ENCODE measurements at places on chromosomes 6 and 20.
A peak's percentile ranks its signal among the peaks of the same experiment; 100 is the strongest.

GRCh38 chr6:136307351-136307750, 17.7 kb upstream of the BCLAF1 start:
- DNase-seq: no peak

DNA sequence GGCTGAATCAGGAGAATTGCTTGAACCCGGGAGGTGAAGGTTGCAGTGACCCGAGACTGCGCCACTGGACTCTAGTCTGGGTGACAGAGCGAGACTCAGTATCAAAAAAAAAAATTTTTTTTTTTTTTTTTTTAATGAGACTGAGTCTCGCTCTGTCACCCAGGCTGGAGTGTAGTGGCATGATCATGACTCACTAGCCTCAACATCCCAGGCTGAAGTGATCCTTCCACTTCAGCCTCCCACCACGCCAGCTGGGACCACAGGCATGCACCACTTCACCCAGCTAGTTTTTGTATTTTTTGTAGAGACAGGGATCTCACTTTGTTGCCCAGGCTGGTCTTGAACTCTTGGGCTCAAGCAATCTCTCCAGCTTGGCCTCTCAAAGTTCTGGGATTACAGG, 53.3 kb downstream of the MYO6 start:
- no peak for DNase-seq

DNA sequence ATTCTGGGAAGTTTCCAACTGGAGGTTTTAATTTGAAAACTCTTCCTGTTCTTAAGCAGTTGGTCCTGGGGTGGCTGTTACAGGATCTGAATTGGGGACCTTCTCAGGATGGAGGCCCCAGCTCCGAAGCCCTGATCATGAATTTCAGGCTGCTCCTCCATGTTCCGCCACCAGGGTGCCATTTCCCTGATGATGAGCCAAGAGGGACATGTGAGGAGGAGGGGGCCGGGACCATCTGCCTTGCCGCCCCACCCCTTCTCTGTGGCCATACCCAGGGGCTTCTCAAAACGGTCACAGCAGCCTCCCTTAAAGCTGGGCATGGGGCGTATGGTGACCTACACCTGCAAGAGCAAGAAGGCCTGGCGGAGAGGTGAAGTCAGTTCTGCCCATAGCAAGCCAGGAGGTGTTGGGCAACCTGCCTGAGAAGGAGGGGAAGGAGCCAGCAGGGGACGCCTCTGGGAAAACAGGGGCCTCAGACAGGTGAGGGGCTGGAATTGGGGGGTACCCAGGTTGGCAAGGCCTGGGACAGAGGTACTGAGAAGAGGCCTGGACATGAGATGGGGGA, 3.6 kb upstream of the BAK1 start:
- no peak for DNase-seq

DNA sequence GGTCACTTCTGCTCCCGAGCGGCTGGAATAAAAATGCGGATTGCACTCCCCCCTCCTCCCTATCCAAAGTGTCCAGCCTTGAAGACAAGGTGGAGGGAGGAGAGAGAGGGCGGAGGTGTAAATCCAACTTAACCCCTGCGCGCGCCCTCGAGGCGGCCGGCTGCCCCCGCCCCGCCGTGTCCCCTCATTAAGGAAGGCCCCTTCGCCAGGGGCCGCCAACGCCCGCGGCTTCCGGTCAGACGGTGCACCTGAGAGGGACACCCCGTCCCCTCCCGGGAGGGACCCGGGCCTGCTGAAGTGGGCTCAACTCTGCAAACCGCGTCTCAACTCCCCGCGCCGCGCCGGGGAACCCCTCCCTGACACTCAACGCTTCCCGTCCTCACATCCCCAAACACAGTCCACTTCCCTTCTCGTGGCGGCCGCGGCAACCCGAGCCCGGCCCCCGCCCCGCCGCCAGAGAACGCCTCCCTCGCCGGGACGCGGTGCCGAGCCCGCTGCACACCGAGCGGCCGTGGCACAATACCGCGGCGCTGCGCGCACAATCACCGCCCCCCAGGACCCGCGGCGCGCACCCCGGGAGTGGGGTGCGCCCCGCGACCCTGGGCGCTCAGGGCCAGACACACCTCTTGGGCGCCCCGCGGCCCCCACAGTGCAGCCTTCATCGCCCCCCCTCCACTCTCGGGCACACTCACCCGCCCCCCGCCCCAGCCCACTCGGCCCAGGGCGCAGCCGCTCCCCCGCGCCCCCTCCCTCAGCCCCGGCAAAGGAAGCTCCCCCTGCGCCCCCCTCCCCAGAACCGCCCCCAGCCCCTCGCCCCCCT, 102.5 kb downstream of the NOL4L start:
- DNase-seq: no peak

GRCh38 chr6:139640921-139641320, 266.5 kb upstream of the CITED2 start:
- DNase-seq: no peak

GRCh38 chr6:55399351-55399750, 72.1 kb downstream of the GFRAL start:
- no peak for DNase-seq

DNA sequence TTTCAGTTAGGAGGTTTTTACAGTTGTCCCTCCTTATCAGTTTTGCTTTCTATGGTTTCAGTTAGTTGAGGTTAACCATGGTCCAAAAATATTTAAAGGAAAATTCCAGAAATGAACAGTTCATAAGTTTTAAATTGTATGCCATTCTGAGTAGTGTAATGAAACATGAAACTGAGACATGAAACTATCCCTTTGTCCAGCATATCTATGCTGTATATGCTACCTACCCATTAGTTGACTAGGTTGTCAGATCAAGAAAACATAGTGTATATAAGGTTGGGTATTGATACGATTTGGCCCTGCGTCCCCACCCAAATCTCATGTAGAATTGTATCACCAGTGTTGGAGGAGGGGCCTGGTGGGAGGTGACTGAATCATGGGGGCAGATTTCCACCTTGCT, 39.1 kb downstream of the VGLL2 start:
- no peak for DNase-seq

- DNase-seq: no peak
Observed at GRCh38 chr20:32637311-32637710, 36.4 kb downstream of the C20orf203 start.

DNA sequence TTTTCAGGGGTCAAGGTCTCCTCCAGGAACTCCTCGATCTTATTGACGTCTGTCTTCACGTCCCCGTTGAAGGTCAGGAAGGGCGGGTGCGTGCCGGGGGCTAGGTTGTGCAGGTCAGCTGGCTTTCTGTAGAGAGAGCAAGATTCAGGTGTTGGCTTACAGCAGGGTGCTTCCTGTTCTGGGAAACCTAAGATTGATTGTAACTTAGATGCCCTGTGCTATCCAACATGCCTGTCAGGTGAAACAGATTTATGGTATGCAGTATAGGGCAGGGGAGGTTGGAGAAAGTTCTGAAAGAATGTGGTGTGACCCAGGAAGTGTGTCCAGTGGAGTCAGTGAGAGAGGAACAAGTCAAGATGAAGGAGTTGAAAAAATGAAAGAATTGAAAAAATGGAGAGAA, 66.4 kb downstream of the CLIC5 start:
- no peak for DNase-seq

DNA sequence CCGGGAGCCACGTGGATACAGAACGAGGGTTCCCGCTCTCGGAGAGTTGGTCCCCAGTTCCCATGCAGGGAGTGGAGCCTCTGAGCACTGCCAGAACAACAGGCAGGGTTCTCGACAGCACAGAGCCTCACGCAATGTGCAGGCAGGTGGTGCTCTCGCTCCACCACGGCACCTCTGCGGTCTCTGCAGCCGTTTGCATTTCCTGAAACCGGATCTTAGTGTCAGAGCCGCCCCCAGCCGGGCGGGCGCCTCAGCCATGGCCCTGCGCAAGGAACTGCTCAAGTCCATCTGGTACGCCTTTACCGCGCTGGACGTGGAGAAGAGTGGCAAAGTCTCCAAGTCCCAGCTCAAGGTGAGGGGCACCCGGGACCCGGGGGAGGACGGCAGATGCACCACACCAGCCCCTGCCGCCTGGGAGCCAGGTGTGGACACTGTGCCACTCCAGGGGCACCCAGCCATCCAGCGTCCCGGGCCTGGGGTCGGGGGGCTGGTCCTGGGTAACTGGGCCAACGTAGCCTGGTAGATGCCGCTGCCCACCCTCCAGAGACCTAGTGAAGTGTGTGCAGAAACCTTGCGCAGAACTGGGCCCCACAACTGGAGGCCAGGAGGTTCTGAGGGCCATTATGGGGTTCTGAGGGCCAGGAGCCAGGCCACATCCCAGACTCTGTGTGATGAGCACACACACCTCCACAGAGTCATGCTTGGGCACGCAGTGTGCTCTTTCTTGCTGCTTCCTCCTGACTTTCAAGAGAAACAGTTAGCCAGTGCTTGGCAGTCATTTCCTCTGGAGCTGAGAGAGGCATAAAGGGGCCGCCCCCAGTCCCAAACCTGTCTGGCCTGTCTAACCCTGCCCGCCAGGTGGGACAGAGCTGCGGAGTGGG, at the start of gene DEF6:
DEF6 (plus strand) TSS at position 218 of the 881 bp plus-strand sequence; CDS start at position 257, 39 bp downstream.
- DNase-seq: peak; percentile 48

GRCh38 chr6:15980801-15981200, 148.1 kb upstream of the MYLIP start:
- DNase-seq: no peak

DNA sequence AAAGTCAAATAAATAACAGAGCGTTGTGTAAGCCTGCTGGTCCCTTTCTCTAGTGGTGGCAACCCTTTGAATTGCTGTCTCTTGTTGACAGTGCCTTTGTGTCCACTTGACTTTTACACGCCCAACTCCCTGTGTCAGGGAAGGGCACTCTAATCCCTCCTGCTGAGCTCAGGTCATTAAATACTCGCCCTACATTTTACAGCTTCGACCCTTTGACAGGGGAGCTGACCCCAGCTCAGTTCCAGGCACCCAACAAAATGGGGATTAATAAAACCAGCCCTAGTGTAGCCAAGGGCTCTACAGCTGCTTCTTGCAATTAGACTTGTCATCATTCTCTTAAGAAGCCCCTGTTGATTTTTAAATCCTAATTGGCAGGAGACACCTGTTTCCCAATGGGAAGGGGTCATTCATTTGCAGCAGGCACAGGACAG, 308.2 kb downstream of the EYA4 start:
- DNase-seq: no peak

GRCh38 chr6:1127597-1128288, 184.2 kb upstream of the FOXQ1 start:
- DNase-seq: no peak

GRCh38 chr6:77089776-77090175, 373.5 kb downstream of the HTR1B start:
- no peak for DNase-seq

DNA sequence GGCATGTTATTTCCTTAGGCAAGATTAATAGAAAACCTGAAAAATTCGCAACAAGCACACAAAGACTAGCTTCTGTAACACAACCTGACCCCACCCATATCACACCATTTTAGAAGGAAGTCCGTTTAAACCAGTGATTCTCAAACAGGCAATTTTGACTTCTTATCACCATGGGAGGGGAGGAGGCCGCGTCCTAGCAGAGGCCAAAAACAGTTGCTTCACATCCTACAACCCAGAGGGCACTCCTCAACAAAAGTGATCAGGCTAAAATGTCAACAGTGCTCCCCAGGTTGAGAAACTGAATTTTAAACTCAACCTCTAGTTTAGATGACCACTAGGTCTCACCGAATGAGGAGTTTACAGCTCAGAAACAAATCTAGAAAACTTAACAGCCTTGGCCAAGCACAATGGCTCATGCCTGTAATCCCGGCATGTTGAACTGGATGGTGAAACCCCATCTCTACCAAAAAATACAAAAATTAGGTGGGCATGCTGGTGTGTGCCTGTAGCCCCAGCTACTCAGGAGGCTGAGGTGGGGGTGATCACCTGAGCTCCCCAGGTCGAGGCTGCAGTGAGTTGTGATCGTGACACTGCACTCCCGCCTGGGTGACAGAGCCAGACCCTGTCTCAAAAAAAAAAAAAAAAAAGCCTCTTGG, 3.4 kb downstream of the SNX5 start:
- no peak for DNase-seq

DNA sequence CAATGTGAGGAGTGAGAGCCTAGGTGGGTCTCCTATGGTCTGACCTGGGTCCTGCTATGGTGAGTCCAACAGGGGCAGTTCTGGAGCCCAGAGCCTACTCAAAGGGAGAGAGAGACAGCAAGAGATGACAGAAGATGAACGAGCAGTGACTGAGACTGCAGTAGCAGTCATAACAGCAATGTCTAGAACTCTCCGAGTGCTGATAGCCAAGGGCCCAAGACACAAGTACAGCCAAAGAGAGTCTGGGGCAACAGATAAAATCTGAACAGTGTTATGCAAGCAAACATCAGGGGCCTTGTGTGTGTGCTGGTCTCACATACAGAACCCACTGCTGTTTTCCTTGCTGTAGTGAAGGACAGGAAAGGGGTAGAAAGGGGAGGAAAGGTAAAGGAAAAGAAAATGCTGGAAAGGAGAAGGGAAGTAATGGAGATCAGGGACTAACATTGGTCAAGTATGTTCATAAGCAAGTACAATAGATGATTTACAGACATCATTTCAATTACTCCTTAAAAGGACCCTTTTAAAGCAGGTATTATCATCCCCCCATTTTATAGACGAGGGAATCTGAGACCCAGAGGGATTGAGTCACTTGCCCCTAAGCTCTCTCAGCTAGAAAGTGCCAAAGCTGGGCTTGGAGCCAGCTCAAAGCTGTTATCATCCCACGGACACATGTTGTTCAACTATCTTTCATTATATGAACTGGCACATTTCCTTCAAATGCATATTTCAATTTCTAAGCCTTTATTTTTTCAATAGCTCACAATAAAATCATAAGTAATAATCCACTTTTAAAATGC, 182.3 kb upstream of the RAB32 start:
- no peak for DNase-seq

- DNase-seq: no peak
Observed at GRCh38 chr6:113645986-113646385, 211.2 kb upstream of the MARCKS start.

GRCh38 chr20:25203871-25204320, 8.4 kb downstream of the ENTPD6 start:
- DNase-seq: no peak

GRCh38 chr6:129954749-129955431, 63.5 kb upstream of the L3MBTL3 start:
- no peak for DNase-seq

Data from esophagus squamous epithelium (tissue), 5 donors.